Osteoblast (primary cell): ENCODE measurements at places on chromosomes 5 and 9.

- peak; percentile 90 for DNase-seq
These were observed 186.3 kb downstream of the MARCHF11 start for GRCh38 chr5:15993334-15993733.

- no peak for DNase-seq
These were observed 97.2 kb downstream of the MVB12B start for GRCh38 chr9:126423916-126424185.

DNA sequence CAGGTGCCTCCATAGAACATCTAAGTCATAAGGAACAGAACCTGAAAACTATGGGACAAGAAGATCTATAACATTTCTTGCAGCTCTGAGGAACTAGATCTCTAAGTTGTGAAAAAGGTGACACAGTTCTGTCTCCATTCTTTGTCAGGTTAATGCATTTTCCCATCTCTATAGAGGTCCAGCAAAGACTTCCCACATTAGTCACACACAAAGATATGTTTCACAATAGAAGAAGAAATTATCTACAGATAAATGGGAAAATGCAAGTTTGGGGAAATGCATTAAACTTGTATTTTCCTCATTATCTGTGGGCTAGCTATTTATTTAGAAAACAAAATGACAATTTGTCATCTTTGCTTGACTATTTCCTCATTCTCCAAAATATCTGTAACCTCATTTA is 458.6 kb upstream of the PAPPA start:
- no peak for DNase-seq

- no peak for DNase-seq
These were observed 253.8 kb downstream of the FBXL7 start for GRCh38 chr5:15753752-15754151.

- DNase-seq, result peak; percentile 96
These were observed at the start of gene ARSI for GRCh38 chr5:150302301-150303069. ARSI (minus strand) TSS chr5:150302905; CDS start chr5:150302373, 532 bp downstream.

DNA sequence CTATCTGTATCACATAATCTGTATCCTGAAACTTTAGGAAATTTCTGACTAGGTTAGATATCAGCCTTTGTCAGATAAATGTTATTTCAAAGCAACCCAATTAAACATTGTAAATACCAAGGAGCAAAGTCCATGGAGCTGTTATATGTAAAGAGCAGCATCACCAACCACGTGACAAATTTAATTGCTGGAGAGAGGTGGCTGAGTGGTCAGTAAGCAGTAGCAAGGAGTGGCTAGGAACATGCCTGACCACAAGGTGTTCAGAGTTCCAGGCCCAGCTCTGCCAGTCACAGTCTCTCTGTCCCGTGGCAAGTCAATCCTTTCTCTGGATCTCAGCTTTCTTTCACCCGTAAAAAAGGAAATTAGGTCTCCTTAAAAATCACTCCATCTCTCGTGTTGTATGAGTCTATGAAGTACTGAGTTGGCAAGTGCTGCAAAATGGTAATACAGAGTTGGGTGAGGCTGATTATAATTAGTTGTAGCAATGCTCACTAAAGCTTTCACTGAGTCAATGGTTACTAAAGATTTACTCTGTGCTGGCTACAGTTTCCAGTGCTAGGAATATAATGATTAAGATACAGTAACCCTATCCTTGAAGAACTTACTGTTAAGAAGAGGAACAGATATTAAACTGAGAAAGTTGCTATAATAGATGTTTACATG is 166.1 kb downstream of the GNAQ start:
- no peak for DNase-seq

DNA sequence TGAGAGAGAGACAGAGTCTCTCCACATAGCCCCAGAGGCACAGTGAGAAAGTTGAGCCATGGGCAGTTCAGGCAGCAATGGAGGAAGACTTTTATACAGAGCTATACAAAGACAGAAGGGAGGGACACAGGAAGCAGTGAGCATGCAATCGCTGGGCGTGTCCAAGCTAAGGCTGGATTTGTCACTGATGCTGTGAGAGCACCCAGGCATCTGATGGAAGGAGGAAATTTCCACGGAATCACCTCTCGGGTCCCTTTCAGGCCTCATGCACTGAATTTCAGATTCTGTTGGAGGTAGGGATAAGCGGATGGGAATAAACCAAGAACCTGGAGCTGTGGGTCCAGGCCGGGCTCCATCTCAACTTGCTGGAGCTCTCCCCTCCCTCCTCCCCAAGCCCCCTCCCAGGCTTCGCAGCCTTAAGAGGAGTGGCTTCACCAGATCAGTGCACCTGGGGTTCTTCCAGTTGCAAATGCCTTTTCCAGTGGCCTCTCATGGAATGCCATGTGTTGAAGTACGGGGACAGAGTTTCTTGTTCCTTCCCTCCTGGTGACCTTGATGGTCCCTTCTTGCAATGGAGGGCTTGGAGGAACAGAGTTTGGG is 114.8 kb upstream of the ALDH1B1 start:
- DNase-seq, result no peak

GRCh38 chr5:124131466-124131865 is 615.0 kb downstream of the ZNF608 start:
- DNase-seq, result no peak
